Placental epithelial cell (primary cell): ENCODE measurements at places on chromosomes 13 and 19. TPM values are rescaled to one million over a fixed set of nuclear protein-coding genes. Genes with fewer than 3 reads are reported as not detected.

The SLC10A2 gene
- not detected in 2 replicates for total RNA-seq

The OR7C1 gene
- total RNA-seq = 0.98 and 3.5 TPM in 2 replicates

The MATK gene
- total RNA-seq = not detected in 2 replicates

The CACNA1A gene
- total RNA-seq = under 0.01 and 0.39 TPM in 2 replicates

The OR7G2 gene
- total RNA-seq = not detected in 2 replicates

The POU4F1 gene
- 0.11 TPM in 1 of 2 replicates, not detected in the other for total RNA-seq

The C13orf42 gene
- not detected in 2 replicates for total RNA-seq

The CNMD gene
- not detected in 2 replicates for total RNA-seq

The PIP5K1C gene
- total RNA-seq = 17.3 and 26.2 TPM in 2 replicates

The CRTC1 gene
- total RNA-seq = 1.5 and 2.7 TPM in 2 replicates

The KIR2DL1 gene
- not detected in 2 replicates for total RNA-seq

The SPACA4 gene
- not detected in 2 replicates for total RNA-seq

The EBI3 gene
- total RNA-seq = 0.79 and 1.2 TPM in 2 replicates

The NFIX gene
- 2.6 and 5.9 TPM in 2 replicates for total RNA-seq

The PTPRH gene
- total RNA-seq = under 0.01 and 0.22 TPM in 2 replicates

The LHB gene
- total RNA-seq = not detected in 2 replicates

The BEST2 gene
- not detected in 2 replicates for total RNA-seq

The SOX1 gene
- total RNA-seq = not detected in 2 replicates

The KRTDAP gene
- total RNA-seq = not detected in 2 replicates

The RPS19 gene
- 1,032 and 1,457 TPM in 2 replicates for total RNA-seq

The LMTK3 gene
- total RNA-seq = 2.1 and 2.7 TPM in 2 replicates

The KCNC3 gene
- 2.4 and 3.9 TPM in 2 replicates for total RNA-seq

The NUCB1 gene
- total RNA-seq = 169 and 326 TPM in 2 replicates

The DAND5 gene
- 0.11 TPM in 1 of 2 replicates, not detected in the other for total RNA-seq

The RINL gene
- total RNA-seq = 3.6 and 19.2 TPM in 2 replicates

The FUT3 gene
- total RNA-seq = not detected in 2 replicates

The THSD8 gene
- total RNA-seq = not detected in 2 replicates

The ELAVL1 gene
- 12.2 and 45.8 TPM in 2 replicates for total RNA-seq

The CGB3 gene
- not detected in 2 replicates for total RNA-seq

The MBD3L5 gene
- total RNA-seq = not detected in 2 replicates
